ENCODE measurements at places on chromosomes 2 and 18. TPM values are rescaled to one million over a fixed set of nuclear protein-coding genes. Genes with fewer than 3 reads are reported as not detected.

EFEMP1 gene
- not detected for polyA plus RNA-seq

VWA3B gene
- not detected for polyA plus RNA-seq

FNDC4 gene
- not detected for polyA plus RNA-seq

BUB1 gene
- polyA plus RNA-seq, result 0.94 TPM

FBLN7 gene
- 0.20 TPM for polyA plus RNA-seq

Data from IgD-negative memory B cell (primary cell).